ENCODE measurements at places on chromosomes 7 and 10.

- no peak for DNase-seq
Measured at GRCh38 chr10:101166430-101166829, 35.3 kb downstream of the TLX1 start.

DNA sequence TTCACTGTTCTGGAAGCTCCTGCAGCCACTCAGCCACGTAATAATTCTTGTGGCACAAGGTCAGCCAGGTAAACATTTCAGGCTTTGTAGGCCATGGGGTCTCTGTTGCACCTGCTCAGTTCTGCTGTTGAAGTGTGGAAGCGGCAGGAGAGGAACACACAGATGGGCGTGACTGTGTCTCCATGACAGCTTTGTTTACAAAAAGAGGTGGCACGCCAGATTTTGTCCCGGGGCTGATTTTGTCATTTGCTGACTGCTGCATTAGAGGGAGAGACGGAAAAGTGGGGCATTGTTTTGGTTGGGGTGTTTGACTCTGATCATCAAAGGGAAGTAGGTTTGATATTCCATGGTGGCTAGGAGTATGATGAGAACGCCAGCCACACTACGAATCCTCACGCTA, 103.1 kb downstream of the PRKAG2 start:
- no peak for DNase-seq

- DNase-seq = no peak
Measured at GRCh38 chr7:6294839-6295238, 22.4 kb upstream of the CYTH3 start.

DNA sequence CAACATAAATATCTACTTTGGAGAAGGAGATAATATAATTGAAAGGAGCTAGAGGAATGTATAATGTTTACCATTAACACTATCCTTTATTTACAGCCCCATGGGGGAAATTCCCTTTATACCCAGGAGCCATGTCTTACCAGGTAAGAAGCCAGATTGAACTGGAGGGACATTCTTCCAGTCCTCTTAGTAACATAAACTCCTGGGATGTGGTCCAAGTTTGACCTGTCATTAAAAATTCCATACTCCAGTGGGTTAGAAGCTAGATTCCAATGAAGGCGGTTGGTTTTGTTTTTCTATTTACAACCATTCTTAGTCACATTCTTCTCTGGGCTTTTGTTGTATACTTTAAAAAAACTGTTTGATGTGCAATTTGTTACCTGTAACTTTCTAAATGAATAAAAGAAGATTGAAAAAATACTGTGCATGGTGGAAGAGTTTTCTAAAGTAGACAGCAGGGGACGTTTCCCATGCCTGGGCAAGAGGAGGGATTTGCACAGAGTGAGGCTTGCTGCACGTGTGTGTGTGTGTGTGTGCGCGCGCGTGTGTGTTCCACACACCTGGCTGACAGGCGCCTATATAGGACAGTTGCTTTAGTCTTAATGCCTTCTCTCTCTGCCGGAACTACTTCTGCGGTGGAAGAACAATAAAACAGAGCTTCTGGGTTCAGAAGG, 2.0 kb downstream of the PLCE1 start:
- no peak for DNase-seq

DNA sequence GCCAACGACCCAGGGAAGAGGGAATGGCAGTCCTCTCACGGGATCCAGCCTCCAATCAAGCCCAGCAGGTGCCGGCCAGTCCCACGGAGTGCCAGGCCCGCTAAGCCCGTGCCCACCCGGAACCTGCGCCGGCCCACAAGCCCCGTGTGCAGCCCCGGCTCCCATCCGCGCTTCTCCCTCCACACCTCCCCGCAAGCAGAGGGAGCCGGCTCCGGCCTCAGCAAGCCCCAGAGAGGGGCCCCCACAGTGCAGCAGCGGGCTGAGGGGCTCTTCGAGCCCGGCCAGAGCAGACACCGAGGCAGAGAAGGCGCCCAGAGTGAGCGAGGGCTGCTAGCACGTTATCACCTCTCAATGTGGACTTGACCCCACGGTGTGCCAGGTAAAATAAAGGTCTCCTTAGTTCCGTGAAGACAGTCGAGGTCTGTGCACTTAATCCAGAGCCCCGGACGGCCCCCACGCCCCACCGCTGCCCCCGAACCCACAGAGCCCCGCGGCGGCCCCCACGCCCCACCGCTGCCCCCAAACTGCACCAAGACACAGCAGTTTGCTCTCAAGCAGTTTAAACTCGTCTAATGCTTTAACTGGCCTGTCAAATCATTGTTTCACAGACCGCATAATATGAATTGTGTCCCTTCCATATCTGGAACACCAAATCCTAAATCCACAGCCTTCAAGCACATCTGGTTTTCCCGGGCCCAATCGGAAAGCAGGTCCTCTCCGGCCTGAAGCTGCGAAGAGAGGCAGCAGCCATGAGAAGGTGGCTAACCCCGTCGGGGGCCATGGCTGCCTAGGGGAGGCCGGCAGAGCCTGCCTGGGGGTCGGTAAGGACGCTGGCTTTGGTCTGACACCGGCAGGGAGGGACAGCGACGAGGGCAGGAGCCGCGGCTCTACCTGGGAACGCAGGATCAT, 307.8 kb downstream of the PTPRN2 start:
- no peak for DNase-seq
